ENCODE measurements at places on chromosomes 6 and 20.

- DNase-seq = no peak
These were observed 353.9 kb downstream of the HACE1 start for GRCh38 chr6:104505838-104506237.

GRCh38 chr6:125688138-125688537, 61.3 kb upstream of the HEY2 start:
- no peak for DNase-seq

DNA sequence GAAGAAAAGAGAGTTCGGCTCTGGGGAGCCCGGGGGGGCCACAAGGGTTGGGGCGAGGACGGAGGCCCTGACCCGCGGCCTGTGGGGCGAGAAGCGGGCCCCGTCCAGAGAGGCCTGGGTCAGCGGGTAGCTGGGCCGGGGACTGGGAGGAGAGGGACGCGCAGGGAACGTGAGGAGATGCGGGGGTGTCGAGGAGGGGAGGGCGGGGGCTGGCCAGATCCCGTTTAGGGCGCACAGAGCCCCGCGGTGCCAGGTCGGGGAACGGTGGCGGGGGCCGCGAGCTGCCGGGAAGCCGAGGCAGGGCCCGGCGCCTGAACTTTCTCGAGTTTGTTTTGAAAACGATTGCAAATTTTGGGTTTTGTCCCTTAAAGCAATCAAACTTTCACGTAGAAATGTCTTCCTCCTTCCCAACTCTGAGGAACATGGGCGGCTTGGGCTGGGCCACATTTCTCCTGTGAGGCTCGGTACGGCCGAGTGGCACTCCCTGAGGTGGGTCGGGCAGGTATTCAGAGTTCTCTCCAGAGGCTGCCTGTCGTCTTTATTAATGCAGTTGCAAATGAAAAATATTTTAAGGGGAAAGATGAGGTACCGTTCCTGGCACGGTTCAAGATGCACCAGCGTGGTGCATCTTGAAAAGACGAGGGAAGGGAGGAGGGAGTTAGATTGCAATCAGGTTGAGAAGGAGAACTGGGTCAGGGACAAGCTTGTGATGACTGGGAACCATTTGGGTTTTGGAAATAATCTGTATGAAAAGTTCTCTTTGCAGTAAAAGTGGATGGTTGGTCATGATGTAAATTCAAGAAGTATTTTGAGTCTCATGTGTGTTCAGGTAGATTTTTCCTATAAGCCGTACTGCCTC, 972 bp downstream of the RNF8 start:
- peak; percentile 5 for DNase-seq

DNA sequence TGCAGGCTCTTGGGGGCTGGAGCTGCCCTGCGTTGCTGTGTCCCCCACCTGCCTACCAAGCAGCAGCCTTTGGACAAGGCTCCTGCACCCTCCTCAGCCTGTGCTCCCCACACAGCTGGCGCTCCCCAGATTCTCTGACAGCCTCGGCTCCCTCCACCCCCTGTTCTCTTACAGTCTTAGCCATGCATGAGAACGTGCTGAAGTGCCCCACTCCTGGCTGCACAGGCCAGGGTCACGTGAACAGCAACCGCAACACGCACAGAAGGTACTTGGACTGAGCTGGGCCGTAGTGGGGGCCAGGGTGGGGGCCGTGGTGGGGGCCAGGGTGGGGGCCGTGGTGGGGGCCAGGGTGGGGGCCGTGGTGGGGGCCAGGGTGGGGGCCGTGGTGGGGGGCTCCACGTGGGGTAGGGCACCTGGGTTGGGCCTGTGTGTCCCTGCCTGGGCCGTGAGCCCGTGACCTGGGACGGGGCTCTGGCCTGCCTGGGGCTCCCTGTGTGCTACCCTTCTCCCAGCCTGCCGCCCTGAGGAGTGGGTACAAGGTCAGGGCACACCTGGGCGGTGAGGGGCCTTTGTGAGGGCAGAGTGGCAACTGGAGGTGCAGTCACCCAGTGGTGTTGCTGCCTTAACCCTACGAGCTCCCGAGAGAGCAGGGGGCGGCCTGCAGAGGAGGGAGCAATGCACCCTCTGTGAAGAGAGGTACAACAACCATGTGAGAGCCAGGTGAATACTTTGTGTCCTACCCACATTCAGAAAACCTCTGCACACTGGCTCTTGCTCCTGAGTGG, 43.5 kb upstream of the PCMTD2 start:
- no peak for DNase-seq

DNA sequence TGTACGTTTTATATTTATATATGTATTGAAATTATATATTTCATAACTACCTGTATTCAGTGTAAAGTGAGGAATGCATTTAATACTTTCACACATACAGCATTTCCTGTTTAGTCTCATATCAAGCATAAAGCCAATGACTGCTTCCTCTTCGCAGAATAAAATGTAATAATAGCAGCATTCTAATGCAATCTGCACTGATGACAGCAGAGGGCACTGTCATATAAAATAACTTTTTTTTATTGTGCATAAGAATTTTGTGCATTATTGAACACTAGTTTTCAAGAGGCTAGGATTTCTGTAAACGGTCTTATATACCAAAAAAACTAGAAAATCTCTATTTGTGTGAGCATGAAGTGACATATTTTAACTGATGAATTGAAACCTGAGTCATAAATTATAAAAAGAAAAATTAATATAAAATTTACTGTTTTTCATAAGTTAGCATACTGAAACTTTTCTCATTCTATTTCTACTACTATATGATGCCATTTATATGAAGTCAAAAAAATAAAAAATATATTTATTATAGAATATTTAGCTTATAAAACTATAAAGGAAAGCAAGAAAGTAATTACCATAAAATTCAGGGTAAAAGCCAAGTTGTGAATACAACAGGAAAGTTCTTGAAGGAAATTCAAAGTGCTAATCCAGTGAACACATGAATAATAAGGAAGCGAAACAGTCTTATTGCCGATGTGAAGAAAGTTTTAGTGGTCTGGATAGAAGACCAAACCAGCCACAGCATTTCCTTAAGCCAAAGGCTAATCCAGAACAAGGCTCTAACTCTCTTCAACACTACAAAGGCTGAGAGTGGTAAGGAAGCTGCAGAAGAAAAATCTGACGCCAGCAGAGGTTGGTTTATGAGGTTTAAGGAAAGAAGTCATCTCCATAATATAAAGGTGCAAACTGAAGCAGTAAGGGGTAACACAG, 36.3 kb downstream of the RNF146 start:
- peak; percentile 46 for DNase-seq

GRCh38 chr20:51388227-51388626, 154.3 kb downstream of the NFATC2 start:
- DNase-seq = no peak

DNA sequence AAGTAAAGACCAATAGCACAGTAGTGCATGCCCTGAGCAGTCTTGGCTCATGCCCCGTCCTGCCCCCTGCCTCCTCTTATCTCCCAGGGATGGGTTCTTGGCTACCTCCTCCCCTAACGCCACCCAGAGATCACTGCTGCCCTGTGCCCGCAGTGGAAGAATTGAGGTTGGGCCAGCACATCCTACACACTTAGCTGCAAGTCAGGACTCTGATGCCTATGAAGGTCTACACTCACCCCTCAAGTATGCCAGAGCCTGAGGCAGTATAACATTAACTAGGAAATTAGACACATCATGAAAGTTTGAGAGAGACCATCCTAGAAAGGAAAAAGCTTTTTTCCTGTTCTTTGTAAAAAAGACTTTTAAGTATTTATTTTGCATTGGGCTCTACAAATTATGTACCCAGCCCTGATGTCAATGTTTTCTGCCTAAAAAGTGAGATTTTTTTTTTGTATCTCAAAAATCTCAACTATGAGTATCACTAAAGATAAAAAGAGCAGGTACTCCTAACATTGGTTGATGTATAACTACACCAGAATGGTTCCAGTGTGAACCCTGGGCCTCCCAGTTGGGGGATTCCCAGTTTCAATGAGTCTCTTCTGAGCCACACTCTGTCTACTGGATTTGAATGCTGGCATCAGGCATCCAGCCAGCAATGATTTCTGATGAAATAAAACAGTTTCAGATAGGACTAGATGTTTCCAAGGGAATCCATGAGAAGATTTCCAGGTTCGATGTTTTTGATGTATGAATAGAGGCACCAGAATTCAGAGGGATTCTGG, 115.4 kb downstream of the ISM1 start:
- no peak for DNase-seq

GRCh38 chr6:44042989-44043478, 84.2 kb downstream of the MRPL14 start:
- DNase-seq = no peak

GRCh38 chr6:104784884-104785283, 74.8 kb downstream of the HACE1 start:
- no peak for DNase-seq

DNA sequence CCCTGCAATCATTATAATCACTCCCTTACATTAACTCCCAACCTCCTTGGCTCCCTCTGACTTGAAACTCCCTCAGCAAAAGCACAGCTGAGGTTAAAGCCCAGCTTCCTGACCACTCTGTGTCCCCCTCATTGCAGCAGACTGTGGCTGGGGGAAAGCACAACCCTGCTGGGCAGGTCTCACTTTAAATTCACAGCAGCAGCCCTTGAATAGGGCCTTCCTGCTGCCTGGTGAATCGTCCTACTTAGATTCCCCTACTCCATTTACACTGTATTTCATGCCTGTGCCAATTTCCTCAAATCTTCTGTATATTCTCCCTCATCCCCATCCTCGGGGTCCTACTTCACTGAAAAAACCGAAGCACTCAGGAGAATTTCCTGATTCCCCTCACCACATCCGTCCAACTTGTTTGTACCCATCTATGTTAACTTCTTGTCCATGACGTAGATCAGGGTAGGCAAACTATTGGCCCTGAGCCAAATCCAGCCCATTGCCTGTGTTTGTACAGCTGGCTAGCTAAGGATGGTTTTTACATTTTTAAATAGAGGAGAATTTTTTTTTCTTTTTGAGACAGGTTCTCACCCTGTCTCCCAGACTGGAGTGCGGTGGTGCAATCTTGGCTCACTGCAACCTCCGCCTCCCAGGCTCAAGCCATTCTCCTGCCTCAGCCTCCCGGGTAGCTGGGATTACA, 31.5 kb upstream of the GCM1 start:
- peak; percentile 24 for DNase-seq

DNA sequence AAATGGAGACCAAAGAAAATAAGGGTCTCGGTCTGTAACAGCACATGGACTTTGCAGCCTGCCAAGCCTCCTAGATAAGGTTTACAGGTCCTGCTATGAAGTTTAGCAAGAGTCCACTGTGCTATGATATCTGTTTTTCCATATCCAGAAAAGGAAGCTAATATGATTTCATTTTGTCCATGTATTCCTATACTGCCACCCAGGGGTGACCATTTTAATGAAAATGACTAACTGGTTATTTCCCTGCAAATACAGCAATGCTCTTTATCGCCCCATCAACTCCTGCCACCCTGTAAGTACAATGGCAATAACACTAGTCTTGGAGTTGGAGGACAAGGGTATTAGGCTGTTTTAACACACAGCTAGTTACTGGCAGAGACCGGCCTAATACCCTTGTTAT, 115.2 kb upstream of the GLP1R start:
- DNase-seq = no peak

- no peak for DNase-seq
These were observed 13.0 kb upstream of the BAG2 start for GRCh38 chr6:57159127-57159526.

DNA sequence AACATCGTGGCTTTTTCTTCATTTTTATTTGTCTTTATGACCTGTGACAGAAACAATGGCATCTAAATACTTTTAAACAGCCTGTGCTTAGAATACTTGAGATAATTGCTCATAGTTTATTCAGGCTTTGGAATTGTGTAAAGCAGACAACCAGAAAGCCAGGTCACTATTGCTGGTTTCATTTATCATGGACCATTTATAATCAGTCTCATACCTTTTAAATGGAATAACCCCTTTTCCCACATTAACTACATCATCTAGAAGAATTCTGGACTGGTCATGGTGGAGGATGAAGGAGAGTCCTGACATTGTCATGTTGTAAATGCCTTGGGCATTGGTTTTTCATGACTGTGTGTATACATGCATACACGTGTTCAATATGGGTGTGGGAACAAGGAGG, 661.5 kb downstream of the EPM2A start:
- no peak for DNase-seq

DNA sequence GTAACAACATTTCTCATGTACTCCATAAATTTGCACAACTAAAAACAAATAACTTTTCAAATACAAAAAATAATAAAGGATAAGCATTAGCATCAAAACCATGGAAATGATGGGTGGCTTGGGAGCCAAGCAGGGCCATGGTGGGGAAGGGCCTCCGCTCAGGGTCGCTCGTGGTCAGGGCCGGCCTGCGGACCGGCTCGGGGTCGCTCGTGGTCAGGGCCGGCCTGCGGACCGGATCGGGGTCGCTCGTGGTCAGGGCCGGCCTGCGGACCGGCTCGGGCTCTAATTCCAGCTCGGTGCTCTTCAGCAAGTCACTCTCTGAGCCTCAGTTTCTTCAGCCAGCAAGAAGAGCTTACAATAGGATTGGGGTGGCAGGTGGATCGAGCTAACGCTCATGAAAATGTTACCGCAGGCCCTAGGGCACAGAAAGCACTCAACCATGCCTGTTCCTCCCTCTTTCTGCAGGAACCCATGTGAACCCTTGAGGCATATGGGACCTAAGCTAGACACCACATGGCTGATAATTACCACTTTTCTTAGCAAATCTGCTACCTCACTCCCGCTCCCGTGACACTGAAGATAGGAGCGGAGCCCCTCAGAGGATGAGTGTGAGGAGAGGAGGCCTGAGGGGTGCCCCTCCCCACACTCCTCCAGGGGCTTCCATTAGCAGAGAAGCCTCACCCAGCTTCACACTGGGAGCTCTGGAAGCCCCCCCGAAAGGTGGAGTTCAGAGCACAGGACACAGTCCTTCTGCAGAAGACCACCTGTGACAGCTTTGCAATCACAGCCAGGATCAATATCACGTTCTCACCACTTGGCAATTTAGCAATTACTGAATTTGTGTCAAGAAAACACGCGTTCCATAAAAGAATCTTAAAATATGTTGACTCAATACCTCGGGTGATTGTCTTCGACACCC, 103.0 kb downstream of the PSMB1 start:
- DNase-seq = no peak

- DNase-seq = no peak
These were observed 78.4 kb upstream of the PMEPA1 start for GRCh38 chr20:57787990-57788781.

- no peak for DNase-seq
These were observed 301.2 kb upstream of the BMP2 start for GRCh38 chr20:6466075-6466810.

DNA sequence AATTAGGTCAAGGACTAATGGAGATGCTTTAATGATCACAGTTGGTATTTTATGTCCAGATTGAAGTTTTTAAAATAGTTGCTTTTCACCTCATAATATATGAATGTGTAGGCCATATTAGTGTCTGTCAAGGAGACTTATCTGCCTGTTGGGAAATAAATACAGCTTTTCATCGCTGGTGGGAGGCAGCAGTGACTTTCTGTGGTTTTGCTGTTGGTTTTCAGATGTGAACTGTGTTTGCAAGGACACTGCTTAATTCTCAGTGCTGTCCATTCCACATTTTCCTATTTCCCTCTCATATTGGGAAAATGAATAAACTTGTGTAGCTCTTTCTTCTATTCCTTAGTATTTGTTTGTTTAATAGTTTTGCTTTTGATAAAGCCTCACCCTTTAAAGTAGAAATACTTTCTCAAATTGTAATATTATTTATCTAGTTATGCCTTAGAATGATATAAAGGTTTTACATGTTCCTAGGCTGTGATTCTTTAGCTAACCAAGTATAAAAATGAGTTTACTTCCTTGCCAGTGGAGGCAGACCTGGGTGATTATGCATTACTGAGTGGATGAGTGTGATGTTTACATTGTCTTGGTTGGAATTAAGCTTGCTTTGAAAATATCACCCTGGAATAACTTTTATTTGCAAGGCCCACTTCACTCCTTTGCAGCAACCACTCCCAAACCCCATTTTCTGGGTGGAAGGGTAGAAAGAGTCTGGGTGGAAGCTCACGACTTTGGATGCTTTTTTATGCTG, 3.3 kb downstream of the PLCB4 start:
- DNase-seq = no peak
